Smooth muscle cell of the umbilical artery (primary cell): ENCODE measurements at places on chromosomes 3 and 15. TPM values are rescaled to one million over a fixed set of nuclear protein-coding genes. Genes with fewer than 3 reads are reported as not detected.

CSPG5 gene
- total RNA-seq: 0.18 and 0.30 TPM in 2 replicates

BUB1B gene
- total RNA-seq: 3.6 and 19.2 TPM in 2 replicates

FBXO40 gene
- total RNA-seq: not detected in 2 replicates

FBN1 gene
- total RNA-seq: 1,277 and 1,737 TPM in 2 replicates

OSBPL10 gene
- 9.3 and 17.8 TPM in 2 replicates for total RNA-seq

CALML4 gene
- 0.30 and 2.1 TPM in 2 replicates for total RNA-seq

LRRC49 gene
- 19.0 and 28.2 TPM in 2 replicates for total RNA-seq

SLC6A20 gene
- total RNA-seq: not detected in 2 replicates

UACA gene
- total RNA-seq: 192 and 238 TPM in 2 replicates

TRAIP gene
- 1.5 and 2.4 TPM in 2 replicates for total RNA-seq

NPAP1 gene
- total RNA-seq: not detected in 2 replicates

STRA6 gene
- 30.3 and 47.2 TPM in 2 replicates for total RNA-seq

ITPKA gene
- total RNA-seq: 0.59 and 1.8 TPM in 2 replicates

TTC21A gene
- 3.0 and 3.5 TPM in 2 replicates for total RNA-seq

TLR9 gene
- under 0.01 TPM in 1 of 2 replicates, not detected in the other for total RNA-seq

SLC6A11 gene
- total RNA-seq: not detected in 2 replicates

DAZL gene
- not detected in 2 replicates for total RNA-seq

HDC gene
- total RNA-seq: not detected in 2 replicates

LRRK1 gene
- 11.3 and 20.8 TPM in 2 replicates for total RNA-seq

RNF168 gene
- total RNA-seq: 14.3 and 18.8 TPM in 2 replicates

STRC gene
- total RNA-seq: 0.09 and 0.30 TPM in 2 replicates

NANOGP8 gene
- total RNA-seq: not detected in 2 replicates

TOPAZ1 gene
- not detected in 2 replicates for total RNA-seq

CCR8 gene
- total RNA-seq: not detected in 2 replicates

TTLL13 gene
- total RNA-seq: 0.14 TPM in 1 of 2 replicates, not detected in the other

KNG1 gene
- total RNA-seq: not detected in 2 replicates

RAMAC gene
- total RNA-seq: 30.9 and 36.8 TPM in 2 replicates

FBXO45 gene
- total RNA-seq: 11.9 and 15.5 TPM in 2 replicates

ZNF80 gene
- total RNA-seq: not detected in 2 replicates

SCAMP5 gene
- total RNA-seq: 0.51 and 0.89 TPM in 2 replicates

SELENOT gene
- 200 and 238 TPM in 2 replicates for total RNA-seq
